ENCODE measurements at places on chromosomes 16 and 17. TPM values are rescaled to one million over a fixed set of nuclear protein-coding genes. Genes with fewer than 3 reads are reported as not detected.

MVP gene
- 56.9 TPM for total RNA-seq

ITGAD gene
- not detected for total RNA-seq

GNAO1 gene
- total RNA-seq = 63.8 TPM

TNFRSF17 gene
- 0.38 TPM for total RNA-seq

SLC6A4 gene
- total RNA-seq = 1.2 TPM

ICAM2 gene
- total RNA-seq = 0.95 TPM

CBLN1 gene
- total RNA-seq = 7.7 TPM

SP6 gene
- 0.13 TPM for total RNA-seq

C16orf89 gene
- 0.87 TPM for total RNA-seq

GRIN2A gene
- total RNA-seq = 0.76 TPM

CCDC154 gene
- 0.13 TPM for total RNA-seq

CLDN6 gene
- 1.1 TPM for total RNA-seq

NEUROD2 gene
- total RNA-seq = 1.2 TPM

KRTAP9-1 gene
- not detected for total RNA-seq

DNAAF8 gene
- 3.2 TPM for total RNA-seq

PHKB gene
- total RNA-seq = 72.8 TPM

PIEZO1 gene
- 4.0 TPM for total RNA-seq

MYH1 gene
- not detected for total RNA-seq

MVD gene
- total RNA-seq = 105 TPM

MPP2 gene
- total RNA-seq = 26.9 TPM

SRR gene
- total RNA-seq = 6.7 TPM

TPPP3 gene
- total RNA-seq = 2.4 TPM

TRAF7 gene
- total RNA-seq = 82.2 TPM

DLX3 gene
- 0.07 TPM for total RNA-seq

PMFBP1 gene
- total RNA-seq = 6.7 TPM

All from motor neuron (in vitro differentiated cells).